T-helper 17 cell (primary cell): ENCODE measurements at places on chromosomes 4 and X.

GRCh38 chr4:165827018-165827417 is 46.0 kb upstream of the TLL1 start:
- no peak overlapping the region for H3K27ac ChIP-seq
- H3K36me3 ChIP-seq: no peaks in the 10 kb centered on the region
- H3K4me3 ChIP-seq: no peak overlapping the region
- DNase-seq: no peak

DNA sequence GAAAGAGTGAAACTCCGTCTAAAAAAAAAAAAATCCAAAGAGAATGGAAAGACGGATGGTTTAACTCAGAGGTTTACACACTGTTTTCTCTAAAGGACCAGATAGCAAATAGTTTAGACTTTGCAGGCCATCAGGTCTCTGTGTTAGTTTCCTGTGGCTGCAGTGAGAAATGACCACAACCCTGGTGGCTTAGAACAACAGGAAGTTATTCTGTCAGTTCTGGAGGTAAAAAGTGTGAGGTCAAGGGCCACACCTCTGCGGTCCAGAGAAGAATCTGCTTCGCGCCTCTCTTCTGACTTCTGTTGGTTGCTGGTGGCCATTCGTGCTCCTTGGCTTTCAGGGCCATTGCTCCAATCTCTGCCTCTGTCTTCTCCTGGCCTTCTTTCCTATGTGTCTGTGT is 76.9 kb downstream of the TENM3 start:
- no peak overlapping the region for H3K27ac ChIP-seq
- H3K27me3 ChIP-seq: no peaks in the 10 kb centered on the region
- H3K36me3 ChIP-seq: no peaks in the 10 kb centered on the region
- H3K4me1 ChIP-seq: no peaks in the 10 kb centered on the region

- H3K4me3 ChIP-seq: no peak overlapping the region
- H3K4me1 ChIP-seq: no peaks in the 10 kb centered on the region
- DNase-seq: no peak
- no peak overlapping the region for H3K27ac ChIP-seq
- no peaks in the 10 kb centered on the region for H3K36me3 ChIP-seq
Observed at GRCh38 chrX:126982158-126982557, 162.6 kb downstream of the PRR32 start.

- DNase-seq: no peak
- H3K4me1 ChIP-seq: no peaks in the 10 kb centered on the region
- H3K4me3 ChIP-seq: no peak overlapping the region
- H3K27ac ChIP-seq: no peak overlapping the region
- H3K27me3 ChIP-seq: peaks cover 59% of the 10 kb centered on the region
- no peaks in the 10 kb centered on the region for H3K36me3 ChIP-seq
Observed at GRCh38 chr4:121484633-121485032, 103.8 kb upstream of the QRFPR start.

- no peak overlapping the region for H3K4me3 ChIP-seq
- H3K36me3 ChIP-seq: no peaks in the 10 kb centered on the region
- no peak overlapping the region for H3K27ac ChIP-seq
- H3K4me1 ChIP-seq: peaks cover 4% of the 10 kb centered on the region
- H3K27me3 ChIP-seq: peaks cover 8% of the 10 kb centered on the region
- no peak for DNase-seq
Observed at GRCh38 chr4:163484906-163485305, 9.6 kb upstream of the TMA16 start.

- H3K27me3 ChIP-seq: peaks cover 4% of the 10 kb centered on the region
- peaks cover 2% of the 10 kb centered on the region for H3K4me1 ChIP-seq
- H3K36me3 ChIP-seq: no peaks in the 10 kb centered on the region
- no peak for DNase-seq
- no peak overlapping the region for H3K27ac ChIP-seq
Observed at GRCh38 chrX:44085209-44085608, 112.0 kb upstream of the NDP start.

DNA sequence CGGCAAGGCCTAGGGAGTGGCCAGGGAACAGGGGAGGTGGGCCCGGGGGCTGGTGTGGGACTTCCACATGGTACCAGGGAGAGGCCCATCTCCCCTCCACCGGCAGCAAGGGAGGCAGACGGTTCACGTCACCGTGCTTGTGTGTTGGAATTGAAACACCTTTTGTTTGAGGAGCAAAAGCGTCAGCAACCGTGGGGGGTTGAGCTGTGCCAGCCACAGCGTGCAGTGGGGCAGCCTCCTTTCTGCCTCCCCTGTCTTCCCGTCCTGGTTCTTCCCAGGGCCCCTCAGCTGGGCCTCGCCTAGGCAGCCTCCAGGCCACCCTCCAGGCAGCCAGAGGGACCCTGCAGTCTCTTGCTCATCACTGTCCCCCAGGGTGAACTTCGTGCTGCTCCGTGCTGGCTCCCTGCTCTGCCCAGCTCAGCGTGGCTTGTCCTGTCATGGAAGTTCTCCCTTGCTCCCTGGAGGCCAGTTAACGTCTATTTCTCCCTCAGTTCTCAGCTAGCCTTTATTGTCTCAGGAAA is 32.1 kb upstream of the HGFAC start:
- H3K27ac ChIP-seq: no peak overlapping the region
- no peaks in the 10 kb centered on the region for H3K27me3 ChIP-seq
- DNase-seq: no peak
- no peak overlapping the region for H3K4me3 ChIP-seq

GRCh38 chr4:61714387-61714911 is 514.3 kb downstream of the ADGRL3 start:
- no peaks in the 10 kb centered on the region for H3K36me3 ChIP-seq
- H3K4me3 ChIP-seq: no peak overlapping the region
- no peak for DNase-seq
- no peaks in the 10 kb centered on the region for H3K27me3 ChIP-seq

GRCh38 chr4:3223956-3224748 is 24.8 kb upstream of the MSANTD1 start:
- no peaks in the 10 kb centered on the region for H3K27me3 ChIP-seq
- H3K36me3 ChIP-seq: peaks cover 16% of the 10 kb centered on the region
- no peak for DNase-seq
- H3K4me3 ChIP-seq: no peak overlapping the region

DNA sequence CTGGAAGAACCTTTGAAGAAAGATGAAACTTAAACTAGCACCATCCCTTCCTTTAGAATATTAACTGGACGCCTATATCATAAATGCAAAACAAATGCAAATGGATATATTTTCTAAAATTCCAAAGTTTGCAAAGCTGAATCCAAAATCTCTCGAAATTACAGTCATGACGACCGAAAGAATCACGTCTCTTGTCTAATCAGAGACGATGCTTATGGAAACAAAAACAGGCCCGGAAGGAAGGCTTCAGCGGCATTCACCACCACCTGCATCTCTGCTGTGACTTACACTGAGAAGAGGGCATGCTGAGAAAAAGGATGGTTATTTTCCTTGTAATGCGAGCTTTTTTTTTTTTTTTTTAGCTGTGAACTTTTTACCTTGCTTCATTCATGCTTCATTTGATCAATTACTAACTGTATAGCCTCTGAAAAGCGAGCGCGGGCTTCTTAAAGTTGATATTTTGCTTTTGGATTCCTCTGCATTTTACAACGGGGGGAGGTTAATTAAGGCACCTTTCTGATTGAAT is 209.3 kb downstream of the SOWAHB start:
- peak overlapping the region; percentile 76 for H3K4me3 ChIP-seq
- H3K4me1 ChIP-seq: peaks cover 11% of the 10 kb centered on the region
- no peaks in the 10 kb centered on the region for H3K36me3 ChIP-seq
- no peak overlapping the region for H3K27ac ChIP-seq
- no peak for DNase-seq
- peaks cover 73% of the 10 kb centered on the region for H3K27me3 ChIP-seq

- DNase-seq: no peak
- H3K4me1 ChIP-seq: peaks cover 3% of the 10 kb centered on the region
- no peak overlapping the region for H3K4me3 ChIP-seq
- no peak overlapping the region for H3K27ac ChIP-seq
- H3K36me3 ChIP-seq: no peaks in the 10 kb centered on the region
Observed at GRCh38 chrX:151537572-151537971, 25.9 kb upstream of the PASD1 start.

GRCh38 chr4:142440093-142440492 is 406.0 kb downstream of the INPP4B start:
- peaks cover 3% of the 10 kb centered on the region for H3K36me3 ChIP-seq
- no peak for DNase-seq
- no peaks in the 10 kb centered on the region for H3K27me3 ChIP-seq
- H3K4me1 ChIP-seq: no peaks in the 10 kb centered on the region
- no peak overlapping the region for H3K27ac ChIP-seq

DNA sequence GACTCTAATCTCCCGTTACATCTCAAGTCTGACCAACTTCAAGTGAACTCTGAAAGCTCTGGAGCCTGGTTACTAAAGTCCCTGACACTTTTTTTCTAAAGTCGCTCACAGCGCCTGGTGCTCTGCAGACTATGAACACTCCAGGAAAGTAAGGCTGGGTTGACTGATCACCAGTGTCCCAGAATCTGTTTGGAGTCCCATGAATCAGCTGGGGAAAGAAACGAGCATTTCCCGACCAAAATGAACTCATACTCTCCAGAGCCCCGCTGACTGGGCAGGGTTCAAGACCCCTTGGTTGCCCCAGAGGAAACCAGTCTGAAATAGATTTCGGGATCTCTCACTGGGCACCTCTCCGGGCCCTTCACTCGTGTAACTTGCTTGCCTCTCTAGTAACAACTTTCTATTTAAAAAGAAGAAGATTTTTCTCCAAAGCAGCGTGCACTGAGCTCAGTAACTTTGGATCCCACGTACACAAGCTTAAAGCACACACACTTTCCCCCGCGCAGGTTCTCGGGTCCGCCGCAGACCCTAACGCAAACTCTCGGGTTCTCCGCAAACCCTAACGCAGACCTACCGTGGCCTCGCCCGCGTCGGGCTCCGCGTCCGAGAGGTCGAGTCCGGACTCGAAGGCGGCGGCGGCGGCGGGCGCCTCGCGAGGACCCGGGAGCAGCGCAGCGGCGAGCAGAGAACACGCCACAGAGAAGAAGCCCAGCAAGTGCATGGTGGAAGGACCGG is 964 bp downstream of the VEGFC start:
- H3K27me3 ChIP-seq: peaks cover 41% of the 10 kb centered on the region
- DNase-seq: no peak
- H3K4me3 ChIP-seq: peak overlapping the region; percentile 28
